ENCODE measurements at places on chromosomes 3 and 15.

- DNase-seq: no peak
Observed at GRCh38 chr3:196177967-196178366, 33.2 kb downstream of the ZDHHC19 start.

GRCh38 chr3:34396956-34397355 is 598.5 kb downstream of the PDCD6IP start:
- no peak for DNase-seq

GRCh38 chr3:132556508-132557159 is 40.4 kb upstream of the ACKR4 start:
- no peak for DNase-seq

DNA sequence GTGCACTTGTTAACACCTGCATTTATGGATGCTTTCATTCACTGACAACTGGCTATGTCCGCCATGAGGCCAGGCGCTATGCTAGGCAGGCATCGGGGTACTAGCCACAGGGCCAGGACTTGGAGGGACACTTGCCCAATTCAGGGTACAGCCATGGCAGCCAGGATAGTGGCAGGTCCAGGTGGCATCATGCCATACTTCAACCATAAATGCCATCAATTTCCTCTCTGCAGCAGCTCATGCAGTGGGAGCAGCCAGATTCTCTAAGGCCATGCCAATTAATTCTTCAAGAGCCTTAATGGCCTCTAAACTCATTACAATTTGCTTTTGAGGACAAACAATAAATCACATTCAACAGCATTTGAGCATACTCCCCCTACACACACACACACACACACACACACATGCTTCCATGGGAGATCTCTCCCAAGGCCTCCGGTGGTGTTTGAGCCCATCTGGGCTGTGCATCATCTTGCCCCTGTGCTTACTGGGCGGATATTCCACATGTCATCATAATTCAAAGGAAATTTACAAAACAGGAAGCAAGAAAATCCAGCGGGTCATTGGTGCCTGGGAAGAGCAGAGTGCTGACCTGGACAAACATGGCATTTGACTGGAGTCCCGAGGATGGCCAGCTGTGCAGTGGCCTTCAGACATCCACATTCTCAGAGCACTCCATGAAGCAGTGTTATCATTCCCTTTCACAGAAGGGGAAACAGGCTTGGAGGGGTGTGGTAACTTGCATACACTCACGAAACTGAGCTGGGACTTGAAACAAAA is 109.1 kb downstream of the IQSEC1 start:
- DNase-seq: no peak

DNA sequence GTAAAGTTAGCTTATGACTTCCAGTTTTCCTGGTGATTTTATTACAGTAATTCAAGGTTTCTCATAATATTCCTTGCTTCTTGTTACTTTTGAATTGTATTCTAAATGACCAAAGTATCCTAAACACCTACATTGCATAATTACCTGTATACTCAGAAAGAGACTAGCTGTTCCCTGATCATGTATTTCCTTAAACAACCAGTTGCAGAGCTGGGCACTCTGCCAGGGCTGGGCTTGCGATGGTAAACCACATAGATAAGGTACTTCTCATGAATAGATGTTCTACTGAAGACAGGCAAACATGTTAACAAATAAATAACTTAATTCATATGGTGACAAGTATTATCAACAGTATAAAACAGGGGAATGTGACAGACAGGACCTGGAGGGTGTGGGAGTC is 142.3 kb upstream of the WNT5A start:
- DNase-seq: no peak

GRCh38 chr3:66470285-66470684 is 30.5 kb downstream of the LRIG1 start:
- no peak for DNase-seq

DNA sequence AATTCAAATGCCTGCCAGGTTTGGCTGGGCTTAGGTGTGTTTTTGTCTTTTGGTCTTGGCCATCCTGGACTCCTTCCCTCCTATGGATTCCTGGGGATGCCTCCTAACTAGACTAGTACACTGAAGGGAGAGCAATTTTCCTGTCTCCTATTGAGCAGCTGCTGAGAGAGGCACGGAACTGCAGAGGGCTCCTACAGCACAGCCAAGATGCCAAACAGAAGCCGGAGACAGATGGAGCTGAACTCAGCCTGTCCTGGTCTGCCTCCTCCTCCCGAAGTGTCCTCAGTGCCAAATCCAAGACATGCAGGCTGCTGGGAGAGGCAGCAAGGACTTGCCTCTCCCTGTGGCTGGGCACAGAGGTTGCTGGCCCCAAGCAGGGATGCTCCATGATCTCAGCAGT is 256.6 kb upstream of the PROK2 start:
- no peak for DNase-seq

GRCh38 chr3:139236336-139236735 is 107.5 kb upstream of the MRPS22 start:
- no peak for DNase-seq

GRCh38 chr15:71806452-71806931 is 3.9 kb upstream of the NR2E3 start:
- no peak for DNase-seq

- DNase-seq: no peak
Observed at GRCh38 chr15:46088486-46089445, 453.9 kb downstream of the SQOR start.

DNA sequence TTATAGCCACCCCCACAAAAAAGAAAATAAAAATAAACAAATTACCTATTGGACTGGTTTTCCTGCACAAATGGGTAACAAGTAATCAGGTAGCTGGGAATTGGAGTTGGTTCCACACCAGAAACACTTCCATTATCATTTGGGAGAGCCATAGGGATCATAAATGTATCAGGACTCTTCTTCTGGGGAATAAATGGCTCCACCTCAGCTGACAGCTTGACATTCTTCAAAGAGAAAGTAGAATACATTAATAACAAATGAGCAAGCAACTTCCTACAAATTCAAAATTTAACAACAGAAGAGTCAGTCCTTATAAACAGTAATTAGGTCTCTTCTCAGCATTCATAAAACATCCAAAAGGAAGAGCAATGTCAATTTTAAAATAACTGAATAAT is 8.7 kb downstream of the SECISBP2L start:
- no peak for DNase-seq

GRCh38 chr3:71303627-71304200 is 279.8 kb downstream of the FOXP1 start:
- DNase-seq: no peak

- no peak for DNase-seq
Observed at GRCh38 chr3:150215616-150216015, 192.5 kb upstream of the TSC22D2 start.

GRCh38 chr3:101171681-101172191 is 148.6 kb downstream of the IMPG2 start:
- no peak for DNase-seq

DNA sequence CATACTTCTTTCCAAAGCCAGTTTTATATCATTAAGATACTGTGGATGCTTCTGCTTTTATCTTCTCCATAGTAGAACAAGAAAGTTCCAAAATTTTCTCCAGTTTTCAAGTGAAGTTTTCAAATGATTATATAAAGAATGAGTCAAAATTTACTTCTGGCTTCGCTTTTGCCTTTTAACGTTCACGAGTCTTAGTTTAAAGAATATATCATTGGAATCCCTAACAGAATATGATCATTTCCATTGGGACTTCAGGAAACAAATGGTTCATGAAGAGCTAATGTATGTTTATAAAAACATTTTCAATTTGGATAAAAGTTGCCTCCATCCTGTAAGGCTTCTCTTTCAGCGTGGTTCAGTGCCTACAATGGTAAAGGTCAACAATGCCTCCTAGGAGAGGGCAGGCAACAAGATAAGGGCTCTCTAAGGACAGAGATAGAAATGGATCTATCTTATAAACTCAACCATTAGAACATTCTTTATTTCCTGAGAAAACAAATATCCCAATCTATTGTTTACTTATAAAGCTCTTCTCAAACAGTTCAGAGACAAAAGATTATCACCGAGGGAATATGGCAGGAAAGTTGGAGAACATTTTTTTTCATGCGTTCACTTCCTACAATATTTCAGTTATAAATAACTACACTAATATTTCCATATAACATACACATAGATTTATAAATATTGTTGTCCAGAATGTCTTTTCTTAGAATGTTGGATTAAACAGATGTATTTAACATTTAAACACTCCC is 60.5 kb downstream of the FBN1 start:
- DNase-seq: no peak

- no peak for DNase-seq
Observed at GRCh38 chr15:60679256-60679655, 200.3 kb upstream of the ICE2 start.

DNA sequence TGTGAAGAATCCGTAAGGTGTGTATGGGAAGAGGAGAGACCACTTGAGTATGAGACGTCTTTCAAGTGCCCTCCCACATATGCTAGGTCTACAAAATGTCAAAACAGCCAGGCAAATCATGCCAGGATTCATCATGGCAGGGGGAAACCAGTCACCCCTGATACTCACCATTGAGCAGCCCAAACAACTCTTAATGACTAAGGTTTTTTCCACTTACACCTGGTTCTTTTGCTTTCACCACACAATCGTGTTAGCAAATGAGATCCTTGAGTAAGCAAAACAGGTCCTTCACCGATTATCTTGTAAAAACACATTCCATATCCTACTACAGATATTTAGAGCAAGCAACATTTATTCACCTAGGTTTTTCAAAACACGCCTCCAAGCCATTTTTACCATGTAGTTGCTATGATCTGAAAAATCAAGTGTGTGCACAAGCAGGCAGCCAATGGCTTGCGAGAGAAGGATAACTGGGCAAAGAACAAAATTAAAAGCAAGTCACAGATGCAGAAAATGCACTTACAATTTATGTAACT is 177.5 kb upstream of the LPP start:
- DNase-seq: no peak

DNA sequence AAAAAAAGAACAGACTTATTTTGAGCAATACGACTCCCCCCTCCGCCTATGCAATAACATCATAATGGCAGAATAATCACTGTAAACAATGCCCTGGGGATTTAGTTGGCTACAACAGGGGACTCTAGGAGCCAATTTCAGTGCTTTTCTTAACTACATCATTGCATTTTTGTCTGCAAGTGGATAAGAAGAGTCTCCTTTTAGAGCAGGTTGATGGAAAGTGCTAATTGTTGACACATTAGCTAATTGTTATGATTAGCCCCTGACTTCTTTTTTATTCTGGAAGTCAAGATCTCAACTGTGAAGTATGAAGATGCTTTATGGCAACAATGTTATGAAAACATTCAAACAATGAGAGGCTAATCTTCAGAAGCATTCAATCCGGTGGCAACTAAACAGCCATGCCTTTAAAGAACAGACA is 121.2 kb downstream of the MECOM start:
- DNase-seq: no peak

- DNase-seq: peak; percentile 70
Observed at GRCh38 chr15:74158855-74159650, 14.5 kb upstream of the ISLR start.

GRCh38 chr3:186949281-186949982 is 19.1 kb downstream of the ST6GAL1 start:
- no peak for DNase-seq
